Aorta (tissue), 5 donors: ENCODE measurements at places on chromosomes 6 and 20. TPM values are rescaled to one million over a fixed set of nuclear protein-coding genes. Genes with fewer than 3 reads are reported as not detected.

Gene ROMO1
- 78.5 TPM for total RNA-seq

GRCh38 chr6:39182604-39183003, 46.7 kb downstream of the KCNK5 start:
- no peak for DNase-seq

Gene SLC35D3
- total RNA-seq: not detected

Gene DEFB132
- not detected for total RNA-seq

Gene NELFCD
- total RNA-seq: 50.1 TPM

GRCh38 chr20:48400009-48400408, 427.8 kb downstream of the PREX1 start:
- no peak for DNase-seq

GRCh38 chr6:69069881-69070280, 434.8 kb downstream of the ADGRB3 start:
- DNase-seq: no peak

Gene SNAP91
- 2.1 TPM for total RNA-seq

Gene TTK
- total RNA-seq: 0.84 TPM

DNA sequence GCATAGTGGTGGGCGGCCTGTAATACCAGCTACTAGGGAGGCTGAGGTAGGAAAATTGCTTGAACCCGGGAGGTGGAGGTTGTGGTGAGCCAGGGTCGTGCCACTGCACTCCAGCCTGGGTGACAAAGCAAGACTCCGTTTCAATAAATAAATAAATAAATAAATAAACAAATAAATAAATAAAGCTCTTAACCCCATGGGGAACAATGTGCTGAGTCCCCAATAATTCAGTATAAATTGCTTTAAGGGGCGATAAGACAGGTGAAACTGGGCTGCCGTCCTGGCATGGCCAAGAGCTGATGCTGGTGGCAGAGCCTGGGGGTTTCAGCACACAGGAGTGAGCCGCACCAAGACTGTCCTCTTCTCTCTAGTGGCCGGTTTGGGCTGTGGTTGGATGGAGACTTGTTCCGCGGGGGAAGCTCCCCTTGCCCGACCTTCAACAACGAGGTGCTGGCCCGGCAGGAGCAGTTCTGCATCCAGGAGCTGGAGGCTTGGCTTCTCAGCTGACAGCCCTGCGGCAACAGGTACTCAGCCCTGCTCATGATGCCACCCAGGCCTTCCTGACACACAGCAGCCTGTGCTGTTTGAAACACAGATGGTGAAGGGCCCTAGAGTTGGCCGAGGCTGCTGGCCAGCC, 13.1 kb downstream of the TLDC2 start:
- no peak for DNase-seq

Gene VWA7
- total RNA-seq: 1.3 TPM
